ENCODE measurements at places on chromosomes 5 and 9.

- no peak for DNase-seq
Measured at GRCh38 chr9:117218951-117219350, 195.9 kb downstream of the ASTN2 start.

GRCh38 chr9:75993434-75993833 lies 103.0 kb downstream of the PCSK5 start:
- no peak for DNase-seq

- no peak for DNase-seq
Measured at GRCh38 chr5:160929906-160930305, 77.9 kb upstream of the ATP10B start.

- no peak for DNase-seq
Measured at GRCh38 chr9:97373331-97373730, 38.6 kb upstream of the TDRD7 start.

DNA sequence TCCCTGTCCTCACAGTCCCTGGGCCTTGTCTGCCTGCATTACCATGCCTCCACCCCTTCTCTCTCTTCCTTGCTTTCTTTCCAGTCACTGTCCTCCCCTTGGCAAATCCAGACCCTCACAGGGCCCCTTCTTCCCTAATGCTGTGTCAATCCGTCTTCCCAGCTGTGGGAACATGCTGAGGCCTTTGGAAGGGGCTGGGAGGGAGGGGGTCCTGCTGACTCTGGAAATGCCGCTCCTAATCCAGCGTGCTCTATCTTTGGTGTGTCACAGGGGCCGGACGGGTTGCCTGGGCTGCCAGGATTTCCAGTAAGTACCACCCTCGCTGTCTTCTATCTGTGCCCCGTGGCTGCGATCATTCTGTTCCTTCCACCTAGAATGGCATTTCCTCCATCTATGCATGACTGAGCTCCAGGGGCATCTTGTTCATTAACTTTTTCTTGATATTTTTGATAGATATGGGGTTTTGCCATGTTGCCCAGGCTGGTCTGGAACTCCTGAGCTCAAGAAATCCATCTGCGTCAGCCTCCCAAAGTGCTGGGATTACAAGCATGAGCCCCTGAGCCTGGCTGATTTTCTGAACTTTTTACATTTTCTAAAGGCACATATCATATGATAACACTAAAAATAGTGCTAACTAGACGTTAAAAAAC lies 64.5 kb upstream of the TGFBR1 start:
- DNase-seq, result no peak

- no peak for DNase-seq
Measured at GRCh38 chr5:13529300-13529699, 415.2 kb downstream of the DNAH5 start.

GRCh38 chr5:178801021-178801420 lies 58.7 kb upstream of the ZNF354B start:
- no peak for DNase-seq

- DNase-seq, result no peak
Measured at GRCh38 chr5:78597974-78598371, 50.6 kb downstream of the LHFPL2 start.

- no peak for DNase-seq
Measured at GRCh38 chr9:2055203-2055658, 40.1 kb downstream of the SMARCA2 start.

- peak; percentile 33 for DNase-seq
Measured at GRCh38 chr9:134136118-134136995, 475 bp downstream of the WDR5 start.

- DNase-seq, result no peak
Measured at GRCh38 chr9:72431036-72431435, 66.0 kb upstream of the ZFAND5 start.

GRCh38 chr5:39440958-39441624 lies 16.3 kb upstream of the DAB2 start:
- no peak for DNase-seq

- DNase-seq, result no peak
Measured at GRCh38 chr9:92299116-92299515, 5.6 kb upstream of the IARS1 start.

GRCh38 chr5:162174358-162174974 lies 106.9 kb downstream of the GABRG2 start:
- no peak for DNase-seq

DNA sequence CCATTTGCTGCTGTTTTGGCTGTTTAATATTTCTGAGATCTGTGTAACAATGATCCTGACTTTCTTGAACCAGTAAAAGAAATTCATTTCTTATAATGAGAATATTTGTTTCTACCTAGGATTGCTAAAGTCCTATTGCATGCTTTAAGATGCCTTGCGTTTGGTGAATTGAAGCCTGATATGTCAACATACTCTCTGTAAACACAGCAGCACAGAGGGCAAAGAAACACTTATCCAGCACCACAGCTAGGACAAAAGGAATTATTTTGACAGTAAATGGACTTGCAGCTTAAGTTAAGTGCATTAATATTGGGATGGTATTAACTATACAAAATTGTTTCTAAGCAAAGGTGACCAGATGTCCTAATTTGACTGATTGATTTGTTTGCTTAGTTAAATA lies 2031.2 kb upstream of the CDH6 start:
- no peak for DNase-seq
